ENCODE measurements at places on chromosomes 2 and 18. TPM values are rescaled to one million over a fixed set of nuclear protein-coding genes. Genes with fewer than 3 reads are reported as not detected.
A peak's percentile ranks its signal among the peaks of the same experiment; 100 is the strongest.

DNA sequence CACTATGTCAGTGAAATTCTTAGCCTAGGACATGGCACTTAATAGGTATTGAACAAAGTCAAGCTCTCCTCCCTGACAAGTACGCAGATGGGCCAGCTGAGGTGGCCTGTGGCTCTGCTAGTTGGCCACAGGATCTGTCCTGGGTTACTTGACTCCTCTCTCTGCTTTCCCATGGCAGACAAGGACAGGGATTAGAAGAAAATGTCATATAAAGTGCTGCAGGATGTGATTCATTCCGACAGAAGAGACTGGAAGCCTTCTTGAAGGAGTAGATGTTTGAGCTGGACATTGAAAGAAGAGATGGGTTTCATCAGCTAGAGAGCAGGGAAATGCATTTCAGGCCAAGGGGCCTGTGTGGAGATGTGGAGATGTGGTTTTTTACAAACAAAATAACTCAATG, 46.7 kb downstream of the SMAD7 start:
- no peak for DNase-seq

PXDN gene
- total RNA-seq = 173 TPM

DNA sequence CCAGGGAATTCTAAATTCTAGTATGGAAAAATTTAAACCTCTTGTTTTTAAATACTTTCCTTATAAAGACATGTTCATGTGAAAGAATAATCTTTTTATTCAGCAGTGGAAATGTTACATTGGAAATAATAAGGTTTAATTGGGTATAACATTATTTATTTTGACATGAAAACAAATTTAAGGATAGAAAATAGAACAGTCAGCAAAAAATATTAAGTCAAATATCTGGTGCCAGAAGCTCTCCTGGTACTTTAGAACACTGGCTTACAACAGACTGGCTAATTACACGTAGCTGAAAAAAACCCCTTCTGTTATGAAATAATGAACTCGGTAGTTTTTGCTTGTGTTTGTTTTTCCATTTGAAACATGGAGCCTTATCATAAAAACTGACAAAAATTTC, 447.9 kb downstream of the DSEL start:
- DNase-seq = no peak

- DNase-seq = no peak
These were observed 2.9 kb downstream of the CREB1 start for GRCh38 chr2:207532676-207533075.

ERFE gene
- total RNA-seq = 6.8 TPM

DNA sequence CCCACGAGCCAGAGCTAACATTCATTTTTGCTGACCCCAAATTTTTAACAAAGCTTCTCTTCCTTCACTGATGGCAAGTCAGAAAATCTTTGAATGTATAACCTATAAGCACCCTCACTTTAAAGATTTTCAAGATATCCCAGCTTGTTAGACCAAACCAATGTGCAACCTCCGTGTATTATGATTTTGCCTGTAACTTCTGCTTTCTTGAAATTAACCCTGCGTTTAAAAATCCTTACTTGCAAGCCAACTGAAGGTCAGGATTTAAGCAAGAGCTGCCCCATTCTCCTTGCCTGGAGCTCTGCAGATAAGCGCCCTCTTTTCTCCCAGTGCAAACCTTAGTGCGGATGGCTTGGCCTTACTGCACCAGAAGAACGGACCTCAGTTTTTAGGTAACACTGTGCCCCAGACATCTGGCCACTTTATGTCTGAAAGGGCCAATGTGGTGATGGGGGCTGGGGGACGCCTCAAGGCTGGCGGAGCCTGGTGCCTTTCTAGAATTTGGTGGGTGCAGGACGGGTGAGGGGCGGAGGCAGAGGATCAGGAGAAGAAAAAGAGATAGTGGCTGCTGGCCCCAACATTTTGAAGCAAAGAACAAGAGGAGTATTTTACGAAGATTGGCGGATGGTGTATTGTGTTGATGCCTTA, 805 bp upstream of the TNFRSF11A start:
- DNase-seq = no peak

- no peak for DNase-seq
These were observed 624.7 kb downstream of the TDRD15 start for GRCh38 chr2:21748501-21748900.

CPS1 gene
- 11.7 TPM for total RNA-seq

DNA sequence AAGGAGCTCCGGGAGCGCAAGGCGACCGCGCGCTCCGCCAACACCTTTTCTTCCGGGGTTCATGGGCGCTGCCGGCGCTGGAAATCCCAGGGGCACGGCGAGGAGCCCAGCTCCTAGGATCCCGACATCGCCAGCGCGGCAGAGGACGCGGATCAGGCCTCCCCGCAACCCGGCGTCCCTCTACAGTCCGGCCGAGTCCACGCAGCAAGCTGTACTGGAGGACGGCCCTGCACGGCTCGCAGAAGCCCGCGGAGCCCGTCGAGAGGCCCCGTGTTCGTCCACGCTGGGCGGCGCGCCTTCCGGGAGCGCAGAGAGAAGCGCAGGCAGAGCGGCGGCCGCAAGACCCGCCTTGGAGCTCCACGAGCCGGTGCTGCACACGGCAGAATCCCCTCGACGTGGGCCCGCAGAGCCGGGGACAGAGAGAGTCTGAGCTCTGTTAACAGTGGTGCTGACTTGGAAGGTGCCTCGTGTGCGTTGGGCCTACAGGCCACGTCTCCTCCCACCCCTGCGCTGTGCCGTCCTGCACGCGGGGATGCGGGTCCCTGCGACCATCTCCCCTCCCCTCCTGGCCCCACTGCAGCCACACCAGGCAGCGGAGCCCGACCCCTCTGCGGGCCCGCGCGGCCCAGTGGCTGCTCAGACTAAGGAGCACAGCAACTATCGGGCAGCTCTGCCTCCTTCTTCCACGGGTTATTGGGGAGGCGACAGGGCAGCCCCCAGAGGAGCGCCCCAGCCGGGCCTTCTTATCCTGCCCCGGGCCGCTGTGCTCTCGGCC, 28.1 kb upstream of the PTPN2 start:
- DNase-seq = no peak

DNA sequence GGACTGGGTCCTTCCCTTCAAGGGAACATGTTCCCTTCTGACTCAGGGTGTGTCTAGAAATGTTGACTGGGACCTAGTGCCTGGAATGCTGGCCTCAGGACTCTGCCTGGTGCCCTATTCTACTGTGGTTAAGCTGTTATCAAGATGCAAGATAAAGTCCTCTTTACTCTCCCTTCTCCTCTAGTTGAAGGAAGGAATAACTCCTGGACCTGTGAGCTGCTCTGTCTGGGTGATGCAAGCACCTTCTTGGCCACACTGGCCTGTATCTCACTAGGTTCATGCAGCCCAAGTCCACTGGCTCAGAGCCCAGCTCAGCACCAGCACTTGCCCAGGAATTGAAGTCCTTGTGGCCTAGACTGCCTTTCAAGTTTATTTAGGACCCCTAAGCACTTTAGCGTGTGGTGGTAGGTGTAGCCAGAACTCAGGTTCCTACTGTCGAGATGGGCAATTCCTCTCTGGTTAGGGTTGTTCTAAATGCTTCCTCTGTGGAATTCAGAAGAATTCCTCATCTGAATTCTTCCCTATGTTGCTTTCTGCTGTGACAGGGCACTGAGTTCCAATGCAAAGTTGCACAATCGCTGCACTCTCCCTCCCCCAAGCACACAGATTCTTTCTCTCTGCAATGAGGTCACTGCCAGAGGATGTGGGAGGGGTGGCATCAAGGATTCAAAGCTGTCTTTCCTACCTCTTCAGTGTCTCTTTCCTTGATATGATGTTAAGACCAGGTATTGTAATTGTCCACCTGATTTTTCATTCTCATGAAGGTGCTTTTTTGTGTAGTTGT, 54.7 kb downstream of the VWC2L start:
- DNase-seq = no peak

DNA sequence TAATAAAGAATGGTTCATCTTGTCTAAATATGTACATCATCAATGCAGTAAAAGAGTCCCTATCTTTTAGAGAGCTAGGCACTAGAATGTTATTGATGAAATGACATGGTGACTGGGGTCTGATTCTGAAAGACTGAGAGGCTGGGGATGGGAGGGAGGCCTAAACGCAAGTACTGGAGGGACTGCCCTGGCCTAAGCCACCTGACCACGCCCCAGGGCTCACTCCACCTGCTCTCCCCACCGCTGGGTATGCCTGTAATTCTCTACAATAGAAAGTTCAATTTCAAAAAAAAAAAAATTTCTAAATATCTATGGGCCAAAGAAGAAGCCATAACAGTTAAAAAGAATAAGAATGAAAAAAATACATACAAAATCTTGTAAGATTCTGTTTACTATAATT, 194.0 kb downstream of the HDAC4 start:
- no peak for DNase-seq

GRCh38 chr2:25079050-25079635, 37.3 kb downstream of the EFR3B start:
- DNase-seq = no peak

GRCh38 chr2:138766464-138766863, 13.7 kb downstream of the NXPH2 start:
- DNase-seq = no peak

- no peak for DNase-seq
These were observed 31.2 kb downstream of the PTPN18 start for GRCh38 chr2:130387071-130387400.

- peak; percentile 49 for DNase-seq
These were observed 7.7 kb upstream of the RHOB start for GRCh38 chr2:20439193-20439475.

DNA sequence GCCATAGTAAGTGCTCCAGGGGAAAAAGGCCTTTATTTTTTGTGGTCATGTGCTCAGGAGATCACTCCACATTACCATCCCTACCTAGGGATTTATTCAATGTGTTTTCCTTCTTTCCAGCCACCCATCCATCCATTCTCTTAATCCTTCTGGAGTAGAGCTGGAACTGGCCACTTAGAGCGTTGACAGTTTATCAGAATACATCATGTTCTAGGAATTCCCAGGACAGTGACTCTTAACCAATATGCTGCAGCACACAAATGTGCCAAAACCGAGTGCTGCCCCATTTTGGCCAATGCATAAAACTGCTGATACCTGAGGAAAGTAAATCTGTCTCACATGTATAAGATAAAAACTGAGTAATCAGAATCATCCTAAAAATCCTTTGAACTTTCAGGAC, 63.7 kb downstream of the FARSB start:
- DNase-seq = no peak

GRCh38 chr2:29290293-29291047, 175.3 kb downstream of the CLIP4 start:
- DNase-seq = no peak

GRCh38 chr2:168851674-168852320, 38.4 kb downstream of the SPC25 start:
- DNase-seq = peak; percentile 80

DNA sequence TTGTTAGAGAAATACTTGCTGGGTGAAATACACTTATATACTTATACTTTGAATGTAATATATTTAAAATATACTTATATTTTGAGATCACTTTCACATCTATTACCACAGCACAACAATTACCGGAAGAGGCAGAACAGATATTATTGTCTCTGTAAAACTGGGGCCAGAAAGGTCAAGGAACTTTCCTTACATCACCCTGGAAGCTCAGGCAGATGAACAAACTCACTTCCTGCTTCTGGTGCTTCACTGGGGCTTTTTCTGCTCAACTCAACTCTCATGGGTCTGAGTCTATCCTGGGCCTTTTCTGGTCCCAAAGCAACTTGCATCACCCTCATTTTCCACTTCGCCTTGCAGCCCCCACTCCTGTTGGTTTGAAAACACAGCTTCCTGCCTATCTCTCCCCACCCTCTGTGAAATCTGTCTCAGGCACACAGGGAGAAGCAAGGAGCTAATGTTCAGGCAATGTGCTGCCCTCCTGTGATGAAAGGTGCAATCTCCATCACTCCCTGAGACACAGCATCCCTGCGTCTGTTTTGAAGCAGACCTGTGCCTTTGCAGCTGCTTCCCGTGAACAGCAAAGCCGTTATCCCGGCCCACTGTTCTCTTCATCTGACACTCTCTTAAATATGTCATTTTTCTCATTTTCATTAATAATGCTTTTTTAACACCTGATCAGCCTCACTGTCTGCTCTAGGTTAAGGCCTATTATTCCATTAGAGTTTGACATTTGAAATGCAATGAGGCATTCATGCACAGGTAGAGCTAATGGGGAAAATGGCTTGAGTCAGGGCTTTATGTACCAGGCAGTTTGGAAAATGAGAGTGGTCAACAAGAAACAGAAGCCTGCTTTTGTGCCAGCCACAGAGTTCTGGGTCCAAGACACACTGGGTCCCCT, 251.9 kb upstream of the CHAC2 start:
- no peak for DNase-seq

- no peak for DNase-seq
These were observed 65.5 kb downstream of the STEAP3 start for GRCh38 chr2:119289093-119289492.

DNA sequence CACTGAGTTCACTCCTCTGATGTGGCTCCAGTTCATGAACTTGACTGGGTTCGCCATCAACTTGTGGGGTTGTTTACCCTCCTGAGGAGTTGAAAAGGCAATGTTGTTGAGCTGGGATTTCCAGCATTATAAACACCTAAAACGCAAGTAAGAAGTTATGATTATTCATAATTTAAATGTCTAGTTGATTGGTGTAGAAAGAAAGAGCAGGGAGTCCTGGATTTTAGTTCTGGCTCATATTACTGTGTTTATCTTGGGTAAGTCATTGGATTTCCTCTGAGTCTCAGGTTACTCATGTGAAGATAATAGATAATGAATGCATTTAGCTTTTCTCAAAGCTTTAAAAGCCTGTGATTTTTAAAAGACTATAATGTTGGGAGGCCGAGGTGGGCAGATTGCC, 438.0 kb upstream of the CDH20 start:
- no peak for DNase-seq

- no peak for DNase-seq
These were observed 169.4 kb downstream of the PLCL1 start for GRCh38 chr2:197973772-197974171.

GRCh38 chr2:181456660-181457120, 496 bp upstream of the ITGA4 start:
- peak; percentile 42 for DNase-seq

DNA sequence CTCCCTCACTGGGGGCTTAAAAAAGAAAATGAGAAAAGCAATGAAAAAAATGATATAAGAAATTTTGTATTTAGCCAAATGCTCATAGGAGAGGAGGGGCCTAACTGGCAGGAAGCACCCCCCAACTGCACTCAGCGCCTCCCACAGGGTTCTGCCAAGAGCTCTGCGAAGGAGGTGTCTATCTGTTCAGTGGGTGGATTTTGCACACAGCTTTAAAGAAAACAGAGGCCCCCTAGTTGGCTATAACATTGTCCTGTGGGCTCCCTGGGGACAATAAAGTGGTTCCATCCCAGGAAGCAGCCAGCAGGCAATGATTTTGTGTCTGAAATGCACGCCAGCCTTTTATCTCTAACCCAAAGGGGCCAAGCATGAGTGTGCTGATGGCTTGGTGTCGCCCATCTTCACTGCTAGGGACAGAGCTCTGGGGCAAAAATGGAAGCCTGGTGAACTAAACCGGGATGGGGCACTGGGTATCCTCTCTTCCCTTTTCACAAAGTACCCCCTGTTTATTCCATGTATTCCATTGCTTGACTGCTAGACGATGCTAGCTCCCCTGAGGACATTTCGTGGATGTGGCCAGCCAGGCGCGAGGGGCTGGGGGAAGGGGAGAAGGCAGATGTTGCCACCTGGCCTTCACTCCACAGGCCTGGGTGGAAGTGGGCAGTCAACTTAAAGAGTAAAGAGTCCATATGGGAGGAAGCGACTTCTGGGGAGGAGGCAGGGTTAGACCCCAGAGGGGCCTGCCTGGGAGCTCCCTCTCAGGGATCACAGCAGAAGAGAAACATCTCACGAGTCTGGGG, 205.7 kb downstream of the CYP26B1 start:
- no peak for DNase-seq

- no peak for DNase-seq
These were observed 1045.8 kb downstream of the CNTNAP5 start for GRCh38 chr2:125070726-125071505.

GRCh38 chr2:78982638-78983330, 42.7 kb upstream of the REG3G start:
- no peak for DNase-seq

NAT8 gene
- total RNA-seq = not detected
